ENCODE measurements at places on chromosomes 4 and X.

DNA sequence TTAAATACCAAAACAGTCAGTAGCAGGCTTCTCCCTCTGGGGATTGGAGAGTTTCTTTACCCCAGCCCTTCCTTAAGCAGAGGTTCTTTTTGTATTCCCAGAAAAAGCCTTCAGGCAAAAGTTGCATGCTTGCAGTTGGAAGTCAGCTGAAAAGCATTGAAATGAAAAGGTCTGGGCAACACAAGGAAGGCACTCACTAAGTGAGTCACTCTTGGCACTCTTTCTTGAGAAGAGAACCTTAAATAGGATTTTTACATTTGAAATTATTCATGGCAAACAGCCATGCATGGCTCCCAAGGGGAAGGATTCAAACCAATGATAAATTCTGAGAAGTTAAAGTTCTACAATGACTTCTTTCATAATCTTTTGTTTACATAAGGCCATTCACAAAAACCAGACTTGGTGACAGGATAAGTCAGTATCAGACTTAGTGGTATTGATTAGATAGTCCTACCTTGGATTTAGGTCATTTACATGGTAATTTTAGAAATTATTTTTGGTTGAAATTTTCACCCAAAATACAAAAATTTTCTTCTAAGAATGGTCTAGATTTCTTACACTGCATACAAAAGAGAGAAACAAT, 2068.9 kb downstream of the PCDH7 start:
- no peak for DNase-seq

DNA sequence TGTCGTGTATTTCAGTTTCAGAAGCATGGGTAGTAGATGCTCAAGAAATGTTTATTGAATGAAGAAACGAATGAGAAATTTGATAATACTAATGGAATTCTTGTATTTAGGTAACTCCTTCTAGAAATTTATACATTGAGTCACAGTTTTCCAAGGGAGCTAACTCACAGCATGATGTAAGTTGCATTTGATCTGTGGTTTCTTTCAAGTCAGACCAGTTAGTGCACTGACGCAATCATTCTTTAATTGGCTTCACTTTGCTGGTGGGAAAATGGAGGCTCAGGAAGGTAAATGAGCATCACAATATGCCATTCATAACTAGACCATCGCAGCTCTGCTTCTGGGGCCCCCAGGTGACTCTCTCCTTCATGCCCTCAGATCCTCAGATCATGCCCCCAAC, 17.3 kb upstream of the CWH43 start:
- DNase-seq, result no peak

- DNase-seq, result no peak
Observed at GRCh38 chr4:81786063-81786763, 314.5 kb upstream of the RASGEF1B start.

DNA sequence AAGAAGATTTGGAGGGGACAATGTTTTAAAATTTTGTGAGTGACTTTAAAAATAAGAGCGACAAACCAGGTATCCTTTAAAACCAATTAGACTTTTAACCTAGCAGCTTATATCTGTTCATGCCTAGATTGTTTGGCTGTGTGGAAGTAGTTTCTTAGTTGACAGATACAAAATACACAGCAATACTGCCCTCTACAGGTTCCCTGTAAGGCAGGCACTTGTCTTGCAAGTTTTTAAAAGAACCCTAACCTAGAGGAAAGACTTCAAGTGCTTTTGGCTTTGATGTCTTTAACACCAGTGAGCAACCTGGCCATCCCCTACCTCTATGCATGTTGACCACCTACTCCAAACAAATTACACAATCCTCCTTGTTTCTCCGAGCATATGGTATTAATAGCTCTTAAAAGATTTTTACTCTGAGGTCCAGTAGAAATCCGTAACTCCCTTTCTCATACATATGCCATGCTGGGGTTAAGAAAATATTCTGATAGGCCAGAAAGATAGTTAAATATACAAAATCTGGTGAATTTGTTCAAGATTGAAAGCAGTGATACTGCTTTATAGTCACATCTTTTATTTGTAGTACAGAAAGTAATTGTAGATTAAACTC, 273.0 kb downstream of the ARHGAP24 start:
- no peak for DNase-seq

DNA sequence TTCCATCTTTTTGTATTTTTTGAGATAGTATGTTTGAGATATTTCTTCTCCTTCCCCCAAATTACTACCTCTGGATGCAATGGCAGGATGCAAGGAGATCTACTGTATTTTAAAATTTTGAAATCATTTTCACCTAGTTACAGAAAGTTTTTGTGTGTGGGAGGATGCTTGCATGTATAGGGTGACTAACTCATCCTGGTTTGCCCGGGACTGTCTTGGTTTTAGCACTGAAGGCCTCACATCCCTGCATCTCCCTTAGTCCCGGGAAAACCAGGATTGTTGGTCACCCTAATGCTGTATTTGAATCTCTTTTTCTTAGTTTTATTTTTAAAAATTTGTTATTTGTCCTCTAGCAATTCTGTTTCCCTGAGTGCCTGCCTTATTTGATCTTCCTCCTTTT, 12.1 kb downstream of the SUPT20HL2 start:
- no peak for DNase-seq

GRCh38 chr4:1976416-1977352, 32.1 kb downstream of the NELFA start:
- DNase-seq, result no peak

DNA sequence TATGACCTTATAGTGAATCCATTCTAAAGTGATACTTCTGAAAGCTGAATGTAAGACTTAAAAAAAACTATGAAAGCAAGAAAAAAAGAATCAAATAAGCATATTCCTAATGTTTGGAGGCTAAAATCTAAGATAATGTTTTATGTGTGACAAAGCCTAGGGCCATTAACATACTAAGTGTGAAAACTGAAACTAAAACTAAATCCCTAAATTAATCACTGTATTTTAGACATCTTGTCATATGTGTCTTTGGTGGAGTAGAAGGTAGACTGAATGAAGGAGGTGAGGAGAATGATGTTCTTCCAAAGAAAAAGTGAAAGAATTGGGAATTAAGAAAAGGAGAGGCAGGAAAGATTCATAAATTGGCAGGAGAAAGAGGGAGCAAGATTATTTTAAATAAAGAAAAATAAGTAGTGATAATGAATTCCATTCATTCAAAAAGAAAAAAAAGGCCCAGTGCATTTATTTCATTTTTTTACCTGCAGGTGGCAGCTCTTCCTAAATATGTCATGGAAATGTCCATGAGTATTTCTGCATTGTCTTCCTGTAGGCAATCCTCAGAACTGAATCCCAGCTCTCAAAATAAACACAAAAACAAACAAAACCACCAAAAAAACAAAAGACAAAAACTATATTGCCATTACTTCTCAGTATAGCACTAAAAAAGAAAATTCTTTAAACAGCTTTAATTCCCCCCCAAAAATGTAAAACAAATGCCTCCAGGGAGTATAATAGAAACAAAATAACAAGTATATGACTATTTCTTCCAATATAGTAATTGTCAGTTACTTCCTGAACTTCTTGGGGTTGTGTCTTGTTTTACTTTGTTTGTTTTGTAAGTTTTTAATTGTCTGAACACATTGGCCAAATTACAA, 17.0 kb upstream of the AP1AR start:
- DNase-seq, result no peak

DNA sequence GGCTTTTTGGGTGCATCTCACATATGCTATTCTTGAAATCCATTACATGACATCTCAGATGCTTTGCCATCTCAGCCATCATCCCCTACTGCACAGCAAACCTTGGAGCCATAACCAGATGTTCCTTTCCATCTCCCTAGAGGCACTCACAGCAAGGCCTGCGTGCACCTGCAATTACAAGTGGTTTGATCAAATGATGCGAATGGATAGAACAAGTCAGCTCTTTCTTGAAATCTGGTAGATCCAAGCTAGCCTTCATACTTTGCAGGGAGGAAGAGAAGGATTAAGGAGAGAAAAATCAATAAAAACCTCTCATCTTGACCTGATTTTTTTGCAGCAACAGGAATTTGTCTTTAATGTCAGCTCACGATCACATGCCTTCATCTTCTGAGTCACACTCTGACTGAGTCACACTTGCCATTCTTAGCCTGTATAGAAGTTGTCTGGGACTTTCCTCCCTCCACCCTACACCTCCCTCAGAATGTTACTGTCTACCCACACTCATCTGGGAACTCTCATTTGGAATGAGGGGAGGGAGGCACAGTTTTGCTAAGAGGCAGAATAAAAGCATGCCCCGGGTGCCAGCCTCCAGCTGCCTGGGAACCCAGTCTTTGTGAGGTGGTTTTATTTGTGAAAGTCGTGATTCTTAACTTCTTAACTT, 11.9 kb upstream of the TRIML1 start:
- DNase-seq, result no peak

DNA sequence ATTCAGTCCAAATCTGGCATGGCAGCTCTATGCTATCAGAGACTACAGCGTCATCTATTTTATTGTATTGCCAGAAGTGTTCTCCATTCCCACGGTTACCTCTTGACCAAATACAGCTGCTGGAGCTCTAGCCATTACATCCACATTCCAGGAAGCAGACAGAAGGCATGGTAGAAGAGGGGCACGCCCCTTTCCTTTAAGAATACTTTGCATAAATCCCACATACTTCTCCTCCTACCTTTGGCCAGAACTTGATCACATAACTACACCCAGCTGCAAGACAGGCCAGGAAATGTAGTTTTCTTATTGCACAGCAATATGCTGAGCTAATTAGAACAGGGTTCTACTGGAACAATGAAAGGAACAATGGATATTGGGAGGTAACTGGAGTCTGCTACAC, 14.9 kb downstream of the SLC9A7 start:
- DNase-seq, result no peak

DNA sequence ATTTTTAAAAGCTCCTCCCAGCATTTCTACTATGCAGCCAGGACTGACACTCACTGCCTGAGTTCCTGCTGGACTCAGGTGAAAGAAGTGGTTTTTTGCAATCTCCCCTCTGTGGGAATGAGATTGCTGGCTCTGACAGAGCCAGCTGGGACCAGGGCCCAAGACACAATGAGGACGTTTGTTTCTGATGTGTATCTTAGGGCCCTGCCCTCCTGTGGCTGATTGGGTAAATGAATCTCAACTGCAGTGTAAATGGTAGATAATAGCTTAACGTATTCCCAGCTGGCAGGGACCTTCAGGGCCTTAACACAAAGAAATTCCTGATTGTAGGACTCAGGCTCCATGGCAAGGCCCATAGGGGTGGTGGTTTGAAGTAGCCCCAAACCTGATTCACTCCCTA, 85.8 kb upstream of the PRPS1 start:
- DNase-seq, result no peak

DNA sequence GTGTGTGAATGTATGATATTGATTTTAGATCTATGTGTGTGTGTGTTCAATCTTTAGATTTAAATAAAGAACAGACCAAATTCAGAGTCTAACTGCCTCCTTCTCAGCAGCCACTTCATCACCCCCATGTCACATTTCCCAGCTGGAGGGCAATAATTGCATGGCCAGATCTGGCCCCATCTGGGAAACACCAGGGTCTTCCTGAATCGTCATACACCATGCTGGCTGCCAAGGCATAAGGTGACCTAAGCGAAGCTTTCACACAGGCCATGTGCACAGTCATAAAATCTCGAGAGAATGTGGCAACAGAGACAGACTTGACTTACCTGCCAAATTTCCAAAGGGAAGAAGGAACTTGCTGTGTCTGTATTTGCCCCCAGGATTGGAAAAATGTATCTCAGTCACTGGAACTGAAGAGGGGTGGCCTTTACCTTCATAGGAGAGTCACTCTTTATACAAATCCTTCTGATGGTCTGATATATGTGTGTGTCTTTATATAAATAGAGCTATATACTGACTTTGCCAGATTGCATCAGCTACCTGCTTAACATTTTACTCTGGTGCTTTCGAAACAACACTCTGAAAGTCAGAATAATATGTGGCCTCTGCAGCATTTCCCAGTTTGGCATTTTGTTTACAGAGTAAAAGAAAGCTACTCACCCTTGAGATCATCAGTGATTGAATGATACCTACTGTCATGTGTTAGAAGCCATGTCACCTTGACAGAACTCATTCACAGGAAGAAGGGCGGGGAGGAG, at the start of gene PLAC1:
Gene PLAC1 (minus strand): TSS at position 470 of the 758 bp plus-strand sequence. CDS start 91,789 bp downstream, outside the sequence.
- no peak for DNase-seq

DNA sequence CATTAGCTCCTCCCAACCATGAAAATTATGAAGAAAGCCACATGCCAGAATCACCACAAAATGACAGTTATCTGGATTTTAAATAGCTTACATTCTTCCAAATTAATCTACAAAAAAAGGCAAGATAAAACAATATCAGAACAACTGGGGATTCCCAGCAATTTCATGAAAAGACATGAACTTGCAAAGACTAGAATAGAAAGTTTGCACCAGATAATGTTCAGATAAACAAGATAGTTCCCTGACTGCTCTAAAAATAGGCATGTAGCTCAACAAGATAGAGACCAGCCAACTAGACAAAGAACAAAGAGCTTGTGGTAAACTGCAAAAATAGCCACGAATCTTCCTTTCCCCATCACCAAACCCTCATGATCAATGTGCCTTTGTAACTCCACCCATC, 30.3 kb upstream of the DDX53 start:
- DNase-seq, result no peak

DNA sequence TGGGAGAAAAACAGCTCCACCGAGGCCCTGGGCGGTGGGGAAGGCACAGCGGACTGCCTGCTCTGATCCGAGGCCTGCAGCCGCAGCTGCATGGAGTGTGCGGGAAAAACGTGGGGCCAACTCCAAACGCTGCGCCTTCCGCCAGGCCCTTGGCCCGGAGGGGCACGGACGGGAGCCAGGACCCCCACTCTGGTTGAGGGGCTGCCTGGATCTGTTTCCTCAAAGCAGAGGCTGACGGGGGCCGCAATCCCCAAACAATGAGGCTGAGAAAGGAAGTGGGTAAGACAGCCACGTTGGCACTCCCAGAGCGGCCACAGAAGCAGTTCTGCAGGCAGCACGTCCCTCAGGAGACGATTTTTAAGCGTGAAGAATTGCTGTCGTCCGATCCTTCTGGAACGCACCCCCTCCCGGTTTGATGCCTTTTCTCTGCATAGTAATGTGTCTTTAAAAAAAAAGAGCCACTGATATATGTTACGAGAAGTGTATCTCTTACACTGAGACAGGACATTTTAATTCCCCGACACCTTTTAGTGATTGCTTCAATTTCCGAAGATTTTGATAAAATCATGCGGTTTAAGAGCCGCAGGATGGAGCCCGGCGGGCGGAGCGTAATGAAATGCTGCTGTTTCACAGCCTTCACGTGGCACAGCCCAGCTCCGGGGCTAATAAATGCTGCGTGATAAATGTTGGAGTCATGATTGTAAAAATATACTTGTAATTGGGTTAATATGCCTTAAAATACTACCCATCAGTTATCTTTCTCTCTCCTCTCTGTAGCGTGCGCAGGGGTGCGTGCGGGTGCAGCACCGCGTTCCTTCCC, 85.7 kb downstream of the FAM53A start:
- no peak for DNase-seq

Data from activated T-cell treated with anti-CD3 and anti-CD28 coated beads for 24 hours (primary cell).